ENCODE measurements at places on chromosomes 5 and 9.
A peak's percentile ranks its signal among the peaks of the same experiment; 100 is the strongest.

GRCh38 chr9:35158501-35159280, 3.1 kb upstream of the UNC13B start:
- no peak for DNase-seq

DNA sequence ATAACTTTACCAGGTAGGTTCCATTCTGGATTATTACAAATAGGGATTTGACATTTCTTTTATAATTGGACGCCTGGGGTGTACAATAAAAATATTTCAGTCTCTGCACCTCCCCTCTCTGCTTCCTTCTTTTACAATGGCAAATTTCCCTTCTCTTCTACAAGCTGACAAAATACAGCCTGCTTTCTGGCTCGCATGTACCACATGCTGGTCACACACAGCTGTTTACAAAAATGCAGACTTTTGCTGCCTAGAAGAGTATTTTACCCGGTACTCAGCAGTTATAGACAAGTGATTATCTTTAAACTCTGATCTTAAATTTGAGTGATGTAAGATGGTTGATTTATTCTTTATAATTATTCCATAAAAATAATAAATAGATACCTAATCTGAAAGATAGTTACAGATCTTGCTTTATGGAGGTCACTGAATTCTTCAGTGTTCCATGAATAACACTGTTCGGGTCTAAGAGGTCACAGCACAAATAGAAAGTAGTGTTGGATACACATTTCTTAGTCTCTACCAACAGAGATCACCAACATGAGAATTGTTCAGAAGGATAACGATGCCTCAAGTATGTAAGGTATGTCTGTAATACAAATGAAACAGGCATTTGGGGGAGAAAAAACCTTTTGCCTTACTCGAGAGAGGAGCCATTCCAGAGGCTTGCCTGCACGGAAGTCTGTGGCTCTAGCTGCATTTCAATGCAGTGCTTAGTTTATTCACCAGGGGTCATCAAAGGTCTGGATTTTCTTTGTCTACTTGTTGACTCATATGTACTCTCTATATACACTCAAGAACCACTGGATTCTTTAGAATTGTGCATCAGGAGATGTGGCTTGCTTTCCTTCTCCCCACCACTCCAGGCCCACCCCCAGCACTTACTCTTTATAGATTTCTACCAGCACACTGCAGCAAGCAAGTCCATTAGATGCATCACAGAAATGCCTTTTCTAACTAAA, 206.6 kb upstream of the RFX3 start:
- DNase-seq = peak; percentile 76

DNA sequence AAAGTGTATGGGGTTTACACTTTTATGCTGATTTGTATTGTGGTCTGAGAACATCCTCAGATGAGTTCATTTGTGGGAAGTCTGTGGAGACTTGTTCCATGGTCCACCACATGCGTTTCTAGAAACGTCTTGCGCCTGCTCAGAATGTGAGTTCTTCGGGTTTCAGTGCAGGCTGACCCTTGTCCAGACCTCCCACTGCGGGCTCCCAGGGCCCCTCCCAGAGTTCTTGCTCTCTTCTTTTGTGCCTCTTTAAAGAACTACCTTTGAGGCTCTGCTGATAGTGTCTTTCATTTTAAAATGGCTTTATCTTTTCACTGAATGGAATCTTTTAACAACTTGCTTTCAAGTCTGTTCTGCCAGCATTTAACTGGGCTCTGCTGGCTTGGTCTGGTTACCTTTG, 17.6 kb downstream of the NDUFS6 start:
- DNase-seq = no peak

DNA sequence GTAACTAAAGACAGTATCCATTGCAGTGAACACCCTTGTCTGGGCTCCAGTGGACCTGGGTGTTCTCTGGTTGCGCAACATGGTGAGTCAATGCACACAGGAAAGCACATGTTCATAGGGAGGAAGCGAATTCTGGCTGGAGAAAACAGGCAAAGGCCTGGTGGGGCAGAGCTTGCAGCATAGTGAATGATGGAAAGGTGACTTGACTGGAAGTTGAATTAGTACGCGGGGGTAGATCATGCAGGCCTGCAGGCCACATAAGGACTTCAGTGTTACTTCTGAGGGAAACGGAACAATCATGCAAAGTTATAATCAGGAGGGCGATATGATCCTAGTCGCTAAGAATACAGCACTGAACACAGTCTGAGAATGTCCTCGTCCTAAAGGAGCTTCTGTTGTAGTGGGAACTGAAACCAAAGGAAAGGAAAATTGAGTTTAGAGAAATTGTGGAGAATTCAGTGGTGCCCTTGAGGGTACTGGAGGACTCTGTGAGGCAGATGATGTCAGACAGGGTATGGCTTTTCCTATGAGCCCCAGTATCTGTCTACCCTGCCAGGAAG, 71.9 kb upstream of the RANBP3L start:
- DNase-seq = peak; percentile 66

DNA sequence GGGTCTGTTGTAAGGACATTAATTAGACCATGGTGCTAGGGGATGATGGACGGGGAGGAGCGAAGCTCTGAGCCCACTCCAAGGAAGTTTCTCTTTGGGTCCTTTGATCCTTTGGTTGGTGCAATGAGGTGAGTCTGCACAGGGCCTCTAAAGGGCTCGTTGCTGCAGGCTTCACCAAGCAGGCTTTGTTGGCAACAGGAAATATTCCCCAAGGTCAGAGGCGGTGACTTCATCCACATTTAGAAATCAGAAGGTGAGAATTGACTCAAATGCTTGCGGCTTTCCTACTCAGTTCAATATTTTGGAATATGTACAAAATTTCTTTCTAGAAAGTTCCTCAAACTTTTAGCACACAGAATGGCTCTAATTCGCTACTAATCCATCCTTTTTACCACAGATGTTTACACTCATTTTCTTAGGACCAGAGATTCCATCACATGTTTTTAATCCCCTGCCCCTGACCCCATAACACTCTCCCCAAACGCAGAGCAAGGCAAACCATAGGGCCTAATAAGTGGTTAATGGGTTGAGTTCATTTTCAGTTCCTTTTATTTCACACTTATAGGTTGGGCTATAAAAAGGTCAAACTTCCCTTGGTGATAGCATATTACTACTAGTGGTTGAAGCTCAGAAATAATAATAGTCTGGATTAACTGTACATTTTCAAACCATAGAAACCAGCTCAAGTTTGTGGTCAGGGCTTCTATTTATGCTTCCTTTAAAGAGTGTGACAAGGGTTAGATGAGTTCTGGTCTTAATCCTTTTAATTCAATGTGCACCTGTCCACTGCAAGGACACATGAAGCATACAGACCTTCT, 37.3 kb upstream of the TMEM252 start:
- no peak for DNase-seq

GRCh38 chr9:95491543-95492320, 25.0 kb downstream of the PTCH1 start:
- DNase-seq = no peak

- no peak for DNase-seq
Measured at GRCh38 chr5:117205894-117206293, 631.3 kb upstream of the SEMA6A start.

All from fibroblast of the conjunctiva (primary cell).